Muscle of arm (tissue), 14 donors: ENCODE measurements at places on chromosomes 12 and 14. TPM values are rescaled to one million over a fixed set of nuclear protein-coding genes. Genes with fewer than 3 reads are reported as not detected.

The ALDH2 gene
- 34.5 TPM for polyA plus RNA-seq

The TAS2R9 gene
- polyA plus RNA-seq = not detected

The ANG gene
- 2.6 TPM for polyA plus RNA-seq

GRCh38 chr12:21521541-21521940 is 4.6 kb upstream of the SPX start:
- DNase-seq = no peak

DNA sequence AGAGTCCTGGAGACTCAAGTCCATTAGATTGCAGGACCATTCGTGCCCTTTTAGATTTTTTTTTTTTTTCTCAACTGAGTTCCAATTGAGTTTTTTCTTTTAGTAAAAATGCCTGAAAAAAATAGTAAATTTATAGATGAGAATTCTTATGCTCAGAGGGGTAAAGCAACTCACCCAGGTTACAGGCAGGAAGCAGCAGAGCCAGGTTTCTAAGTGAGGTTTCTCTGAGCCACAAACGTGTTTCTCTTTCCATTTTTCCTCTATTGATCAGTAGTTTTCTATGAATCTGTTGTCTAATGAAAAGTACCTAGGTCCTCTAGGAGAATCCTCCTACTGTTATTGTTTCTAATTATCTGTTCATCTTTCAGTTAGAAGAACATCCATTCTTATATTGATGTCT is 66.4 kb upstream of the C12orf71 start:
- no peak for DNase-seq
